ENCODE measurements at places on chromosomes 13 and 19.

DNA sequence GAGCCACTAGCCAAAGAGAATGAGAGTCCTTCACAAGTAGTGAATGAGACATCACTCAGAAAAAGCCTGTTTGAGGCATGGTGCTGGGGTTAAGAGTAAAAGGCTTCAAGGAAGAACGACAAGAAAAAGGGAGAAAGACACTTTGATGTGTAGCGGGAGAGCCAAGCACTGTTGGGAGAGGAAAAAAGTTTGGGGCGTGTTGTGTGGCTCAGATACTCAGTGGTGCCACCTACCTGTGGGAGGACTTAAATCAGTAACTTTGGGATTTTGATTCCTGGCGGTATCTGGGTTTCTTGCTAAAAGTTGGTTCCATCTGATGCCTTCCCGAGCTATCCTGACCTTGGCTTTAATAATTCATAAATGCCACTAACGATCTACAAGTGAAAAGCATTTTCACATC is 12.3 kb downstream of the ELSPBP1 start:
- no peak for DNase-seq

DNA sequence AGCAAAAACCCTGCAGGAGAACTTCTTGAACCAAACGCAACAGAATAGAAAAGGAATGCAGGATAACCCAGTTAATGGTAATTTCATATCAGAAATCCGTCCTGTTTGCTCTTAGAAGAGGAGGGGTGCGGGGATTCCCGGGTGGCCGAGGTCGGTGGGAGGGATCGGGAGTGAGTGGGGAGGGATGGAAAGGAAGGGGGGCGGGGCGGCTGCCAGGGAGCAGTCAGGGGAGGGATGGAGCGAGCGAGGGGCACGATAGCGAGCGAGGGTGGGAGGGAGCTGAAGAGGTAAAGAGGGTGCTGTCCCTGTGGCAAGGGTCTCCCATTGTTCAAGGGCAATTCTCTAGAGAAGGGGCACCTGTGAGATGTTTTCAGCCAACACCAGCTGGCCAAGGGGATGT is 26.5 kb downstream of the CD177 start:
- DNase-seq: no peak

DNA sequence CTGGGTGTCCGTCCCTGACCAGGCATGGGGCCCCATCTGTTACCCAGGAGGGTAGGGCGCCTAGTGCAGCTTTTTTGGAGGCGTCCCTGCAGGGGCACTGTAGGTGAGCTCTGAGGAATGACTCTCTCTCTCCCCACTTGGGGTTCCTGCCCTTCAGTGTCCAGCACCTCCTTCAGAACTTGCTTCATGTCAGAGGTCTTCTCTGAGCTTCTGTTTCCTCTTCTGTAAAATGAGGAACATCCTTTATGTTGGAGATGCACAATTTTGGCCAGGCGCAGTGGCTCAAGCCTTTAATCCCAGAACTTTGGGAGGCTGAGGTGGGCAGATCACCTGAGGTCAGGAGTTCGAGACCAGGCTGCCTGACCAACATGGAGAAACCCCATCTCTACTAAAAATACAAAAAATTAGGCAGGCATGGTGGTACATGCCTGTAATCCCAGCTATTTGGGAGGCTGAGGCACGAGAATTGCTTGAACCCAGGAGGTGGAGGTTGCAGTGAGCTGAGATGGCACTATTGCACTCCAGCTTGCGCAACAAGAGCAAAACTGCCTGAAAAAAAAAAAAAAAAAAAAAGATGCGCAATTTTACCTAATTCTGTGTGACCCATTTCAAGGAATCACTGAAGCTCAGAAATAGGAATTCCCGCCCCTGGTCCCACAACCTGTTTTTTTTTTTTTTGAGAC is 15.2 kb upstream of the PIK3R2 start:
- no peak for DNase-seq

DNA sequence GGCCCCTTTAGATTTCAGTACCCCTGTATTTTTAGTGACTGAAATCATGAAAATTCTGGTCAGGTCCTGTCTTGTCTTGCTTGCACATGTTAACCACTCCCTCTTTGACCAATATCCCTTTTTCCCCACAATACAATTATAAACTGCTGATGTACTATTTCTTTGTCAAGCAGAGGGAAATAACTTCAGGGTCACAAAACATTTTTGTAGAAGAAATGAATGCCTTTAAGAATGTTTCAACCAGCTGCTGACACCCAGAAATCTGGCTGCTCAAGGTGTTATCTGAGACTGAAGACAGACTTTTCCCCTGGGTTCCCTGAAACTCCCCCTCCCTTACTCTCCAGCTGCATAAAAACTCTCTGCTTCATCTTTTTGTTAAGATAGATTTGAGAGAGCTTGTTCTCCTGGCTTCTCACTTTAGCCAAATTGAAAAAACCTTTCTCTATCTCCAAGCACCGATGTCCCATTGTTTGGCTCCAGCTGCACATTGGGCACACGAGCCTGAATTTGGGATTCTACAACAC is 18.4 kb upstream of the ACOD1 start:
- no peak for DNase-seq

- DNase-seq: no peak
Observed at GRCh38 chr13:50457415-50458393, 385.8 kb downstream of the DLEU7 start.

DNA sequence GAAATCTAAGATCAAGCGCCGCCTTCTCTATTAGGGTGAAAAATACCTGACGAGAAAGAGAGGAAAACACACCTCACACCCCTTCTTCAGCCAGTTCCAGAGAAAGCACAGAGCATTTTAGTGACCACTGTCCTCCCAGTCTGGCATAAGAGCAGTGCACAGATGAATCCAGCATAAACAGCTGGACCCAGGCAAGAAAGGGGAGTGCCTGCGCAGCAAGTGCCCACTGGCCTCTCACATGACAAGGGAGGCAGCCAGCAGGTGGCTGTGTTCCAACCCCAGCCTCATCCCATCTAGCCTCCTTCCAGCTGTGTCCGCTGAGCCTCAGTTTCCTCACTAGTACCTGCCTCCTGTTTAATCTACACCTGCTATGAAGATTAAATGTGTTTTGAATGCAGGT is 8.0 kb downstream of the MED26 start:
- no peak for DNase-seq

- no peak for DNase-seq
Observed at GRCh38 chr19:2064788-2065524, 13.9 kb upstream of the MKNK2 start.

DNA sequence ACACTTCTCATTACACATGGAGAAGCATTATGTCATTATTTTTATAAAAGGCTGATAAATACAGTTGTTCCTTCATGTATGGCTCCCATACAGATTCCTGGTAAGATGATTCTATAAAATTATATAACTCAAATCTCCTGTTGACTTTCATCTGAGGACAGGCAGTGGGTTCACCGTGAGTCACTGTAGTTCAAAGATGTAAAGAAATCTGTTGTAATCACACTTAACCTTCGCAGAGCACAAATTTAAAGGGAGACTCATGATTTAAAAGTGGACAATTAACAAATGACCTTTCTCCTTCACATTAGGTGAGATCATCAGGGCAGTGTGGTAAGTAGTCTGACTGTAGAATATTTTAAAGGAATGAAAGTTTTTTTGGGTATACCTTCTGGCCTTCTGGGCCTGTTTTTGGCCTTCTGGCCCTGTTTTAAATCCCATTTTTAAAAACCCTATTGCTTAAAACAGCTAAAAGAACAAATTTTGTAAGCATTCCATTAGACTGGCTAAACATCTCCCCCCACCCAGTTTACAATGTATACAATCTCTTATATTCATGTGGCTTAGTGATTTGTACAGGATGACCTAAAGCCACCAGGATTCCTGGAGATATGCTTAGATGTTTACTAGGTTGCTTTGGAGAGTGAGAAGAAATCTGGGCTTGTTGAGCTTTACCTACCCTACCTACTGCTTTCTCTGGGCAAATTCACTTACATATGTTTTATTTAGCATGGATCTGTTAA is 171.2 kb downstream of the ITGBL1 start:
- DNase-seq: no peak

DNA sequence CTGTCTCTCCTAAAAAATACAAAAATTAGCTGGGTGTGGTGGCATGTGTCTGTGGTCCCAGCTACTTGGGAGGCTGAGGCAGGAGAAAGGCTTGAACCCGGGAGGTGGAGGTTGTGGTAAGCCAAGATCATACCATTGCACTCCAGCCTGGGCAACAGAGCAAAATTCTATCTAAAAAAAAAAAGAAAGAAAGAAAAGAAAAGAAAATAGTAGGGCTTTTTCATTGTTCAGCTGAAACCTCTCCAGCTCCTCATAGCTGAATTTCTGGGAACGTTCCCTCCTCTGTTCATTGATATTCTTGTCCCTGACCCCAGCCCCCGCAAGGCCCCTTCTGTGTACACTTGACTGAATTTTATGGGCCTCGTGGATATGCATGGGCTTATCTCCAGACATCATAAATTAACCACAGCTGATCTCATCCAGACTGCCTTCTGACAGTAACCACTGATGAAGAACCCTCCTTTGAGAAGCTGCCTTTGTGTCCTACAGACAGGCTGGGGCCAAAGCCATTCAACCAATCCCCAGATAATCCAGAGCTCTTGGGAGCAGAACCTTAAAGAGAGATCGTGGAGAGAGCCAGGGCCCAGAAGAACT is at the start of gene ELSPBP1:
TSS of gene ELSPBP1 (plus strand) at position 424 of the 594 bp plus-strand sequence. CDS start 14,036 bp downstream, outside the sequence.
- no peak for DNase-seq

DNA sequence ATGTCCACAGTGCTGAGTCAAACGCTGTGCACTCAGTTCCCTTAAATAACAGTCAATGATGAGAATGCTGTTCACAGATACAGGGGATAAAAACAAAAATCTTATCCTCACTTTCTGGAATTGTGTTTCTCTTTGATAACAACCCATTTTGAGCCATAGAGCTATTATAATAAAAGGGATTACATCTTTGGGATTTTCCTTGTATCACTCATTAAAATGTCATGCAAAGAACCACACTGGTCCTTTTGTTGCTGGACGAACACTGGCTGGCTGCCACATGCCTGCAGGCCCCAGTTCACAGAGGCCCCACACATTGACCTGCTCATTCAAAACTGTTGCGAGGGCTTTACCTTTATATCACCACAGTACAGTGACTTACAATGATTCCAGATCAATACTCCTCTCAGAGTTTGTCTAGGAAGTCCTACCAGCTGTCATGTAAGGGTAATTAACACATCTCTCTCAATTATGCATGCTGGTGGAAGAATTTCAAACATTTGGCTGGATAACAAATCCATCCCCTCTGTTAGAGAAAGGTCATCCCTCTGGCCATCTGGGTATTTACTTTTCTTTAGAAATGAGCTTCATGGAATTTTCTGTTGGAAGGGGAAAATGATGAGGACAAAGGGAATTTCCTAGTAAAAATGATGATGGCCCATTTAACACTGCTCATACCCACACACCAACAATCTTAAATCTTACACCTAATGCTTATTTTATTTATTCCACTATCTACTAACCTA is 85.9 kb downstream of the MBNL2 start:
- no peak for DNase-seq

GRCh38 chr19:48624067-48624594 is 4.8 kb downstream of the SPHK2 start:
- DNase-seq: peak; percentile 88

DNA sequence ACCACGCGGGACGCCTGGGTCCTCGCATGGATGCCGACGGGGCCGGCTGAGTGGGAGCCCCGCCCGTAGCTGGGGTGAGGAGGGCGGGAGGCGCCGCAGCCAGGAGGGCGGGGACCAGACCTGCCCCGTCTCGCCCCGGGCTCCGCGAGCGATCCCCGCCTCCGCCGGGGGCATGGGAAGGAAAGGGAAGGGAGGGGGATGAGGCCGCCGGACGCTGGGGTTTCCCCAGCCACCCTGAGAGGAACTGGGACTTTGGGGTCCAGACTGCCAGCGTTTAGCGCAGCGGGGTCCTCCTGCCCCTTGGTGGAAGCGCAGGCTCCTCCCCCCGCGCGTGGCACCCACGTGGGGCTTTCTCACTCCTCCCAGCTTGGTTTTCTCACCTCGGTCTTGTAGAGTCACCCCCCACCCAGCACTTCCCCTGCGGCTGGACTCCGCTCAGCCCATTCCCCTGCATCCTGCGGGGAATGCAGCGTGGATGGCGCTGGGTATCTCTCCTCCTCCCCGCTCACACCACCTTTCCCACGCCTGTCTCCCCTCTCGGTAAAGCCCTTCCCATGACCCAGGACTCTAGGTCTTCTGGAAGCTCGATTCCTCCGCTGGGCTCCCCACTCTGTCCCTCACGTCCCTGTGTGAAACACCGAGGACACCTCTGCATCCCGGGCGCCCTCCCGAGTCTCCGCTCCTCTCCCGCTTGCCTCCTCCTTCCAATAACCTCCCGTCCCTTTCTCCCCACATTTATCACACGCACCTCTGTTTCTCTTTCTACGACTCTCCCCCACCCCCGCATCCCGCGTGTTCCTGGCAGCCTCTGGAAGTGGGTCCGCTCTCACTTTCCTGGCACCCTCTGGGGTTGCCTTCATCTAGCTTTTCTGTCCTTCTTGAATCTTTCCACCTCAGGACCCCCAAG is 2.1 kb downstream of the TGFB1 start:
- peak; percentile 65 for DNase-seq

- DNase-seq: no peak
Observed at GRCh38 chr13:61728471-61728870, 312.8 kb upstream of the PCDH20 start.

DNA sequence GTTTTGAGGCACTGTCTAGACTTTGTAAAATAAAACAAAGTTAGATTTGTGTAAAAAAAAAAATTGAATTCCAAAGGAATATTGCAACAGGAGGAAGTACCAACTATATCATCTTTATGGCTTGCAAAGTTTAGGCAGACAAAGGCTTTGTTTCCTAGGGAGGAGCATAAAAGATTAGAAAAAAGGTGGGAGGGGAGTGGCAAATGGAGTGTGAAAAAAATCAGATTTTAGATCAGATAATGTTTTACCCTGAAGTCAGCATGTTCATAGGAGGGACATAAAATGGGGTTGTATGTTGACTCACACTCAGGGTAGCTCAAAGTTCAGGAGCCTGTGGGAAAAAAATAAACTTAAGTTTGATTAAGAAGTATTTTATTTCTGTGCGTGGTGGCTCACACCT is 3.7 kb downstream of the ZNF85 start:
- no peak for DNase-seq

DNA sequence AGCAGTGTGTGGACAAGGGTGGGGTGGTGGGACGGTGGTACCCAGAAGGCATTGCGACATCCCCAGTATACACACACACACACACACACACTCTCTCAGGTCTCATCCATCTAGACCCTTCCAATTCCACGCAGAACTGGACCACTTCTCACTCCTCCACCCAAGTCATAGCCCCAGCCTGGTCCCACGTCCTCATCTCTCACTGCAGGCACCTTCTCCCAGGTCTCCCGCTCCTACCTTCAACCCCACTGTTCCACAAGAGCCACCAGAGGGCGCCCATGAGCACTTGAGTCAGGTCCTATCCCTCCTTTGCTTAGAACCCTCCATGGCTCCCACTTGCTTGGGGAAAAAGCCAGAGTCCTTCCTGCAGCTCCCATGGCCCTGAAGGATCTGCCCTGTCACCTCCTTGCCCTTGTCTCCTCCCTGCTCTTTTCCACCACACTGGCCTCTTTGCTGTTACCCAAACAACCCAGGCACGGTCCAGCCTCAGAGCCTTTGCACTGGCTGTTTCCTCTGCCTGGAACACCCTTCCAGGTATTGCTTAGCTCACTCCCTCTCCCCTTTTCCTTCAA is 62.6 kb downstream of the IER2 start:
- peak; percentile 55 for DNase-seq

- DNase-seq: no peak
Observed at GRCh38 chr19:8142513-8142900, 6.9 kb downstream of the FBN3 start.
